ENCODE measurements at places on chromosomes 2 and 18.
A peak's percentile ranks its signal among the peaks of the same experiment; 100 is the strongest.

DNA sequence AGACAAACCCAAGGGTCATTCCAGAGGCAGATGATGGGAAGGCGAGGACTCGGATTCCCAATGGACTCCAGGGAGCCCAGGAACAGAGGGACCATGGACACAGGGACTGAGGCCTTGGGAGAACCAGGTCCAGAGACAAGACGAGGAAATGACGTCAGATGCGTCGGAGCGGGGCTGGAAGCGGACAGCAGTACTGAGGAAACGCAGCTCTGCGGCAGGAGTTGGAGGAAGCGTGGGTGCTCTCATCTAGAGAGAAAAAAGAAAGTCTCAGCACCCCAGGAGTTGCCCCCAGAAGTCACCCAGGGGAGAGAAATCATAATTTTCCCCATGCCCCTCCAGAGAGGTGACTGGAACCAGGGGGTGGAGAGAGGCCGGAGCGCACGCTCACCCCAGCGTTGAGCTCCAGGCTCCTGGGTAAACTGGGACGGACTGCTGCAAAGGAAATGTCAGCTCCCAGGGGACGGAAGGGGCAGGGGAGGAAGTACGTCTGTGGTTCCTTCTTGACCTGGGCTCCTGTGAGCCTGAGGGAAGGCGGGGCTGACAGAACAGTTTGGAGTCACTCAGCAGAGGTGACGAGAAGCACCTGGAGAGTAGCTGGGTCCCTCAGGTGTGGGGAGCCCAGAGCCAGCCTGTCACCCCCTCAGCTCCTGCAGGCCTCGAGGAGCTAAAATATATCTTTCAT is 44.7 kb downstream of the CMPK2 start:
- DNase-seq, result no peak

DNA sequence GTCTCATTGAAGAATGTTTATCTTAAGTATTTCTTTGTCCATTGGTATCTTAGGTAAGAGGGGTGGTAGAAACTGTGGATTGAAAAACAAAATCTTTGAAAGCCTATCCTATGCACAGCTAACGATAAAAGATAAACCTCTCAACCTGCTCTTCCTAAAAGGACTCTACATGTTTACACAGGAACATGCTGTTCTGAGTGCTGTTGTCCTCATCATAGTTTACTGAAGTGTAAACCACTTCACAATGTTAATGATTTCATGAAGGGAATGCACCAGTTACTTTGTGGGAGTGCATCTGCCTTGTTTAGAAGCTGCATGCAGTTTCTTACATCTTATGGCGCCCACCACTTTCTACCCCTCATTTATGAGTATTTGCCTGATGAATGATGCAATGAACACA is 1.2 kb downstream of the ACMSD start:
- no peak for DNase-seq

DNA sequence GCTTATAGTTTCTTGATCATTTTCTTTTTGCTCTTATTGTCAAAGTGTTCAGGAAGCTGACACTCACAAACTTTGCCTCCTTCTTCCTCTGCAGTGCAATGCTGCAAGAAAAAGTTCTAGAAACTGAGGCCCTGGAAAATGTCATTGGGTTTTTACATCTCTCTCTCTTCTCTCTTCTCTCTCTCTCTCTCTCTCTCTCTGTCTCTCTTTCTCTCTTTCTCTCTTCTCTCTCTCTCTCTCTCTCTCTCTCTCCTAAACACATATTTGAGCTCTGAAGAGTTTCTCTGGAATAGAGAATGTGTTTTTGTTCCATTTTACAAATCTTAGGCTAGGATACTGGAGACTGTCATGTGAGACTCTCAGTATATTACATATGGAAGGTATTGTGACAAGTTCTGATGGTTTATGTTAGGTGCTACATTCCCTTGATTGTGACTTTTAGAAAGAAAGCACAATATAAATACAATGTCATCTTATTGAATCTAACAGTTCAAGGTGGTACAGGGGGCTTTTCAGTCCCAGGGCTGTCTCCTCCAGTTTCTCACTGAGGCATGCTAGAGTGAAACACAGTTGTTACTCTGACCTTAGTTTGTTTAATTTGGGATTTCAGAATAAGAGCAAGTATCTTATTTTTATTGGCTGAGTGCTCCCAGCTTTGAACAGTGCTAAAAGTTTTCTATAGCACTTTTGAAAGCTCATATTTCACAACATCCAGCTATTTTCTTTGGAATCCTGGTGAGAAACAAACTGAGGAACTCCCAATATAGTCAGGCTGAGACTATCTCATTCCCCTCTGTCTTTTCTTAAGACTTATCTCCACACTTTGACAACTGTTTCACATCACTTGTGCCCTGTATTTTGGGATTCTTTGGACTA is 41.4 kb upstream of the EHBP1 start:
- no peak for DNase-seq

DNA sequence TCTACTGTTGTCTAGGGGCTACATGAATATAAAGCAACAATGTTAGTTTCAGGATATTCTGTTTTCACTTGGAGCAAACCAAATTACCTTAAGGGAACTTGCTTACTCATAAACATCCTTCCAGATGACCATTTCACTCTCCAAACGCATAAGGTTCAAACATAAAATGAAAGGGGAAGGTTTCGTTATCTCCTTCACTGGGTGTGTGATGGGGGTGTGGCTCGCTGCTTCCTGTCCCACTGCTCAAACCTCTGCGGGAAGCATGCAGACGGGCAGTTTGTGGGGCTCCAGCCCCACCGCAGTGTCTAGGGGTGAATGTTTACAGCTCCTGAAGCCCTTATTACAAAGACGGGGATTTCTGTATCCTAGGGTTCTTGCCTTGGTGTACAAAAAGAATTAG is 1310.9 kb upstream of the TMEFF2 start:
- DNase-seq, result no peak

DNA sequence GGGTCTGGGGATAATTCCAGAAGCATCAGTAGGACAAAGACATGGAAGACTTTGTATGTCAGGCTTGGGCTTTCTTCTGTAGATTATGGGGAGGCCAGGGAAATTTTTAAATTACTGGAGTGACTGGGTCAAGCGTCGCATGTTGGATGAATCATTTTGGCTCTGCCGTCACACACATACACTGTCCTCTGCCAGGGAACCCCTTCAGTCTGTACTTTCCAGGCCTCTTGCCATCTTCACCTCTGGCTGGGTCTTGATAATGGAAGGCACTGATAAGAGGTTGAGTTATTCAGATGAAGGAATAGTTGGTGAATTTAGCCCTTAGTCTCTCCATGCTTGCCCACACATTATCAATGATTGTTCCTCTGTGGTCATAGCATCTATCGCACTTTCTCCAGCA is 895.1 kb upstream of the CELF4 start:
- no peak for DNase-seq

DNA sequence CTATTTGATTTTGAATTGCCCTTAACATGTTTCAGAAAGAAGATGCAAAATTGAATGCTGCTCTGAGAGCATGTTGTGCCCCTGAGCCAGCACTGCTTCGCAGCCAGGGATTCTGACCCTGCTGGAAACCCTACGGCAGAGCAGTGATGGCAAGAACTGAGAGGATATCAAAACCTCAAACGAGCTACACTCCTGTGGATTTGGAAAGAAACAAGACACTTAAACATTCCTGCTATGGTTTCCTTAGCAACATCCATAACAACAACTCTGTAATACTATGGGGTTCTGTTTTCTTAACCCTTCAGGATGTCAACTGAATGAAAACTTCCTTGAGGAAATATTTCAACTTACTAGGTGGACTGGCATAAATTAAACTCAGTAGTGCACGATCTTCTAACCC is 649.1 kb downstream of the NYAP2 start:
- DNase-seq, result no peak

DNA sequence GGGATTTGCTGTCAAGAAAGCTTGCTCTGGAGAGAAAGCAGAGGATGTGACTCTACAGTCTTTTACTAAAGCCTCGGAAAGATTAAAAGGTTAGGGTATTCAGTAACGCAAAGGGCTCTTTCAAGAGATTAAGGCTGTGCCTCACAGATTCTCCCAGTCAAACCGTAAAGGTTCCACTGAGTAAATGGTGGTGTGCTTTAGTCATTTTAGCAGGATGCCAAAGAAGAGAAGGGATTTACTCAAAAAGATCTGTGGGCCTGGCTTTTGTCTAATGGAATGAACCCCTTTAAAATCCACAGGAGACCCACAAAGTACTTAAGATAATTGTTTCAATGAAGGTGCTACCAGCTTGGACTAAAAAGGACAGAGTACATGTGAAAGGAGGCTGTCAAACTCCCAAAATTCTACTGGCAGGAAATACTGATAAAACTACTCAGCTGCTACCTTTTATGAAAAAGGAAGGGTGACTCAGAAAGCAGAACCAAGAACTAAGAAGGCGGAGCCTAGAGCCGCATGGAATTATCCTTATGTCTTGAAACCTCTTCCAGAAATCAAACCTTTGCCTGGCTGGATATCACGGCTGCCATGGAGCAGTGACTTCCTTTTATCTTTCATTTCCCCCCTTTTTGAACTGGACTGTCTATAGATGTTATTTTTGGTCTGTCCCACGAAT is 670.2 kb upstream of the ZEB2 start:
- no peak for DNase-seq

DNA sequence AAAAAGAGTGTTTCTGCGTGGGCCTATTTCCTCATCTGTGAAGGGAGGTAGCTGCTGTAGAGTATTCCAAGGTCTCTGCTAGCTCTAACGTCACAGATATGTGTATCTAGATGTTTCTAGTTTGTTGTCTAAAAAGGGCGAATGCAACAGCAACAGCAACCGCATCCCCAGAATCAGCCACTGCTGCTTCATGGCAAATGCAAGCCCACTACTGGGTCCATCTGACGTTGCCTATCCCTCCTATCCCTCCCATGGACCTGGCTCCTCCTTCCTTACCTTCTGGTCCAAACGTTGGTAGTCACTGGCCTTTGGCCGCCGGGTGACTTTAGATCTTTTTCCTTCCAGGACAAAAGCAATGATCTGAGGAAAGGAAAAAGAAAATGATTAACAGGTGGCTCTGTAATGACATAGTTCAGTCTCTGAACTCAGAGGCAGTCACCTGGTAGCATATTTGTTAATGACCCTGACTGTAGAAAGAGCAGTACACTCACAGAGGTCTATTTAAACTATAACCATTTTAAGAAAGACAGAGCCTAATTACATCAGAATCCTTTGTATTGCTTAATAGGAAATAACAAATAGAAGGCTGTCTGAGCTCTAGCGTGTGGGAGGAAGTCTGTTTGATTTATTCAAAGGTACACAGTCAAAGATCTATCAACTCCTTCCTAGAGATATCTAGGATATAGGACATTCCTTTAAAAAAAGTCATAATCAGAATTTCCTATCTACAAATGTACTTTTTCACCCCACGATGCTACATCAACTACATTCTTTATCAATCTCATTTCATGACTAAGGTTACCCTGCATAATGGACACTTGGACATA is 2.9 kb downstream of the TGOLN2 start:
- DNase-seq, result peak; percentile 20

GRCh38 chr18:25279556-25279955 is 72.4 kb downstream of the ZNF521 start:
- DNase-seq, result no peak

DNA sequence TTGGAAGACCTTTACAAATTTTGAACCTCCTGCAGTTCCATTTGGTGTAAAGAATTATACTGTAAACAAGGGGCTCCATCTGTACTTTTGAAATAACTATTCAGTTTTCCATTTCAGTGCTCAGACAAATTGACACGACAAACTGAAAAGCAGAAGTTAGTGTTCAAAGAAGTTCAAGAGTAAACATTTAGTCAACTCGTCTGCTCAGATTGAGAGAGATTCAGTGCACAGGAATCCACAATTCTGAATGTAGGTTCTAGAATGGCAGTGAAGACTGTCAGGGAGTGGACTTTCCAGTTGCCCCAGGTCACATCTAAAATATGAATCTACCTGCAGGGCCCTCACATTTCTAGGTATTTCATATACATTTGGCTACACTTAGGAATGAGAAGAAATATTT is 322.3 kb upstream of the TCF4 start:
- no peak for DNase-seq

- DNase-seq, result no peak
Measured at GRCh38 chr2:196268538-196269338, 97.4 kb upstream of the STK17B start.

- peak; percentile 42 for DNase-seq
Measured at GRCh38 chr2:240595381-240596079, 9.0 kb downstream of the CAPN10 start.

GRCh38 chr18:41769265-41769664 is 185.8 kb upstream of the PIK3C3 start:
- no peak for DNase-seq
